ENCODE measurements at places on chromosomes 7 and 10. TPM values are rescaled to one million over a fixed set of nuclear protein-coding genes. Genes with fewer than 3 reads are reported as not detected.

- DNase-seq, result no peak
These were observed 198.9 kb downstream of the TCF7L2 start for GRCh38 chr10:113148901-113149300.

NANOS1 gene
- total RNA-seq, result 4.8 TPM

DRGX gene
- not detected for total RNA-seq

GRCh38 chr10:8400151-8400550 lies 345.7 kb downstream of the GATA3 start:
- DNase-seq, result no peak

- no peak for DNase-seq
These were observed 2.3 kb downstream of the PPIA start for GRCh38 chr7:44798649-44799305.

- DNase-seq, result no peak
These were observed 6.2 kb downstream of the STEAP4 start for GRCh38 chr7:88300401-88300945.

BAG3 gene
- 23.8 TPM for total RNA-seq

DNA sequence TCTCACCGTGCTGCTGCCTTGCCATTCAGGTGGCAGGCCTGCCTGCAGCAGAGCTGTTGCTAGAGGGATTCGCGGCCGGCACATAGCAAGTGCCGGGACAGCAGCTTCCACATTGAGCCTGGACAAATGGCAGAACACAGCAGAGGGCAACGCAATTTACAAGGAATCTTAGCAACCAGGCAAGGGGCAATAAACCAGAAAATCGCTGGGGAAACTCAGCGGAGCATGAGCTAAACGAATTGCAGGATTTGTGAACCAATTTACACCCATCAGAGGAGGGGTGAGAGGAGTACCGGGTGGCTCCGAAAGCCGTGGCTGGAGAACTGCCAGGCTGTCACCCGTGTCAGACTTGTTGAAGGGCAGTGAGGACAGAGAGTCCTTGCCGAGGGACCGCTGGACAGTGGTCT lies 58.6 kb upstream of the LOXL4 start:
- DNase-seq, result no peak

NPC1L1 gene
- total RNA-seq, result 0.44 TPM
